ENCODE measurements at places on chromosomes 16 and 17.

- DNase-seq = no peak
Observed at GRCh38 chr16:78659216-78659615, 559.8 kb downstream of the WWOX start.

- no peak for DNase-seq
Observed at GRCh38 chr16:17101646-17102045, 369.1 kb downstream of the XYLT1 start.

- DNase-seq = no peak
Observed at GRCh38 chr16:27428026-27428785, 26.2 kb downstream of the IL21R start.

DNA sequence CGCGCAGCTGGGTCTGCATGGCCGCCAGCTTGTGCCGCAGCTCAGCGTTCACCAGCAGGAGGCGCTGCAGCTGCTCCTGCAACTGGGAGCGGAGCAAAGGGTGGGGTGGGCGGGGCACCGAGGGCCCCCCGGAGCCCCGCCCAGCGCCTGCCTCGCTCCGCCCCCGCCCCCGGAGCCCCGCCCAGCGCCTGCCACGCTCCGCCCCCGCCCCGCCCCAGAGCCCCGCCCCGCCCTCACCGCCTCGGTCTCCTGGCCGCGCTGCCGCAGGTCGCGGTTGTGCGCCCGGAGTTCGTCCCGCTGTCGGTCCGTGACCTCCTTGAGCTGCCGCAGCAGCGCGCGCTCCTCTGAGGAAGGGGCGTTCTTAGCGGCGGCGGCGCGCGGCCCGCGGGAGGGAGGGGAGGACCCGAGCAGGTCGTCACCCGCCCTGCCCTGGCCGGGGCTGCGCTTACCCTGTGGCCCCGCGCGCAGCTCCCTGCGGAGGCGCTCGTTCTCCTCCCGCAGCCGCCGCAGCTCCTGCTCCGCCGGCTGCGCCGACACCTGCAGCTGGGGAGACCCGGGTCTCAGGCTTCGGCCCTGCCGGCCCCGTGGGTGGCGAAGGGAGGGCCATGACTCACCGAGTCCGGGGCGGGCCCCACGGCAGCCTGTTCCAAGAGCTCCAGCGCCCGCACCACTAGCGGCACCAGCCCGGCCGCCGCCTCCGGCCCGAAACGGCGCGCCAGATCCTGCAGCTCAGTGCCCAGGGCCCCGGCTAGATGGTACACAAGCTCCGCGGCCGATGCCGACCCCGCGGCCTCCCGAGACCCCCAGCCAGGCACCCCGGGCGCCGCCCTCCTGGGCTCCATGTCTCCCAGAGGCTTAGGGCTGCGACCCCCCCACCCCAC, 463 bp downstream of the RILP start:
- peak; percentile 86 for DNase-seq

DNA sequence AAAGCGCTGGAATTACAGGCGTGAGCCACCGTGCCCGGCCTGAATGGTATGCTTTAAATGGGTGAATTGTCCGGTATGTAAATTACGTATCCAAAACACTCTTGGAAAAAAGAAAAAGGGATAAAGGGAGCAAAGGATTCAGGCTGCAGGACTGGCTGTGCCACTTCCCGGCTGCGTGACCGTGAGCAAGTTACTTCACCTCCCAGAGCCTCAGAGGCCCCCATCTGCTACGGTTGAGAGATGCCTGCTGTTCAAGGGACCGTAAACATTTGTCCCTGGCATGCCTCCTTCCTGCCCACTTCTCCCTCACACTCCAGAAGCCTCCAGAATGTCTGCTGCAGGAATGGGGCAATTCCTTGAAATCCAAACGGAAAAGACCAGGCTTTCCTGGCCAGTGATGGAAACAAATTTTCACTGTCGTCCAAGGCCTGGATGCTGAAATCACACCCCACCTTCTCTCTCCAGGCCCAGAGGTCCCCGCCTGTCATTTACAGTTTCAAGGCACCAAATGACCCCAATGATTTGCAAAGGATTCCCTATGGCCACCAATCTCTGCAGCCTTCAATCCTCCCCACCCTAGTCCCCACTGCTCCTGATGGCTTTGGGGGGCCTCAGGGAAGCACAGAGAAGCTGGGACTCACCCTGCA, 22.9 kb upstream of the LITAF start:
- DNase-seq = no peak

DNA sequence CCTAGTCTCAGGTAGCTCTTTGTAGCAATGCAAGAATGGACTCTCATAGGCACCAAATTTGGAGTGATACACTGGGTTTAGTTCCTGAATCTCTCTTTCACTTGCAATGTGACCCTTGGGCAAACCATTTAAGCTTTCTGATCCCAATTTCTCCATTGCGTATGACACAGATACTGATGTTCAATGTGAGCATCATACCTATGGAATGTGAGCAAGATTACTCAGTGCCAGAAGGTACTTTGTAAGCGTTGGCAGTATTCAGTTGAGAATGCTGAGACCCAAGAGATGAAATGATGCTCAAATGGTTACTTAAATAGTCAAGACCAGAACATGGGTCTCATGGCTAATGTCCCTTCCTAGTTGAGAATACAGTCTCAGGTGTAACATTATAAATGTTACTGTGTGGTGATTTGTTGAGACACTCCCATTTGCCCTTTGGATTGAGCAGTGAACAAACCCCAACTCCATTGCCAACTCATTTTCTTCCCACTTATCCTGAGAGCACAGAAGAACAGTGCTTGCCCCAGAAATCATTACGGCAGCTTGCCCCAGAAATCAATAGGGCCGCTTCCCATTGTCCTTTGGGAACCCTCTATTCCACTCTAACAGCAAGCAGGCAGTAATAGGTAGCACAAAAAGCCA, 134.1 kb downstream of the SOX9 start:
- DNase-seq = no peak

GRCh38 chr17:2065949-2066400, 11.1 kb downstream of the HIC1 start:
- no peak for DNase-seq

- no peak for DNase-seq
Observed at GRCh38 chr17:34771891-34772290, 189.4 kb downstream of the CCT6B start.

GRCh38 chr16:25823891-25824290, 132.1 kb downstream of the HS3ST4 start:
- DNase-seq = no peak

- DNase-seq = no peak
Observed at GRCh38 chr17:45131616-45132319, 547 bp downstream of the PLCD3 start.

- DNase-seq = no peak
Observed at GRCh38 chr17:62618647-62619416, 8.6 kb upstream of the MRC2 start.

DNA sequence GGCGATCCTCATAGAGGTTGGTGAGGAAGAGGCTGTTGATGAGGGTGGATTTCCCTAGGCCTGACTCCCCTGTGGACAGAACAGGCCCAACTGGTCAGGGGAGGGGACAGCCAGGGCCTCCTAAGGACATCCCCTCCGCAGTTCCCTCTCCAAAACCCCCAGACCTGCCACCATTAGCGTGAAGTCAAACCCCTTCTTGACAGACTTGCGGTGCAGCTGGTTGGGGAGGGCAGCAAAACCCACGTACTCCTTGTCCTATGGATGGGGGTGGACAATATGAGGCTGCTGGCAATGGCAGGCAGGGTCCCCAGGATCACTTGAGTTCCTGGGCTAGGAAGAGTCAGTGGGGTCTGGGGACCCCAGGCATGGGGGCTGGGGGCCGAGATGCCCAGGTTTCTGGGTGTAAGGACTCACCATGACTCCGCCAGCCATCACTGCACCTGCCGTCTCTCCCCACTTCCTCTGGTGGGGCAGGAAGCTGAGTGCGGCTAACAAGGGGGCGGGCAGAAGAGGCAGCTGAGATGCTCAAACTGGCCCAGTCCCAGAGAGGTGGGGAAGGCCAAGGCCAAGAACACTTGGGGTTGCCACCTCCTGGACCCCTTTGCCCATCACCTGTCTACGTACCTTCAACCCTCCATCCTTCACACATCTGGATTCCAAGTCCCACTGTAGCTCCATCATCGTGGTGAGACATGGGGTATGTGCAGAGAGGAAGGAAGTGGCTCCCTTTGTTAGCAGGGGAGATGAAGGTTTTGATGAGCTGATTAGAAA, at the start of gene SEPTIN1:
Gene SEPTIN1, minus strand, starts transcription at position 451 of the 771 bp plus-strand sequence. Its CDS starts 19 bp downstream, at position 432.
- DNase-seq = peak; percentile 81

DNA sequence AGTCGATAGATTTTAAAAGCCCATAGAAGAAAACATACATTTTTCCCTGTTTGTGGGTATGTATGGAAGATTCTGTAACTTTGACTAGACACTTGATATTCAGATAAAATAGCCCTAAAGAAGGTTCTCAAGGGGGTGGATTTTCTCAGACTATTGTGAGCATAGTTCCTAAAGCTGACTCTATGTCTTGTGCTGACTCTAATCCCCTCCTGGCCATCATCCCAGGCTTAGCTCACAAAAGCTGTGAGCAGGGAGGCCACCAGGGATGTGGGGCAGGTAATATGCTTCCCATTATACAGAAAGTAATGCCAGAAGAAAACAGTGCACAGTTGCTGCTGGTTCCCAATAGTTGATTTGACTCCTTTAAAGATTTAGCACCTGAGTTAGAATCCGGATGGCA, 32.0 kb downstream of the CDH13 start:
- no peak for DNase-seq

- no peak for DNase-seq
Observed at GRCh38 chr17:79978548-79978855, 57.2 kb downstream of the TBC1D16 start.

- DNase-seq = no peak
Observed at GRCh38 chr17:59683283-59683682, 23.9 kb downstream of the PTRH2 start.

DNA sequence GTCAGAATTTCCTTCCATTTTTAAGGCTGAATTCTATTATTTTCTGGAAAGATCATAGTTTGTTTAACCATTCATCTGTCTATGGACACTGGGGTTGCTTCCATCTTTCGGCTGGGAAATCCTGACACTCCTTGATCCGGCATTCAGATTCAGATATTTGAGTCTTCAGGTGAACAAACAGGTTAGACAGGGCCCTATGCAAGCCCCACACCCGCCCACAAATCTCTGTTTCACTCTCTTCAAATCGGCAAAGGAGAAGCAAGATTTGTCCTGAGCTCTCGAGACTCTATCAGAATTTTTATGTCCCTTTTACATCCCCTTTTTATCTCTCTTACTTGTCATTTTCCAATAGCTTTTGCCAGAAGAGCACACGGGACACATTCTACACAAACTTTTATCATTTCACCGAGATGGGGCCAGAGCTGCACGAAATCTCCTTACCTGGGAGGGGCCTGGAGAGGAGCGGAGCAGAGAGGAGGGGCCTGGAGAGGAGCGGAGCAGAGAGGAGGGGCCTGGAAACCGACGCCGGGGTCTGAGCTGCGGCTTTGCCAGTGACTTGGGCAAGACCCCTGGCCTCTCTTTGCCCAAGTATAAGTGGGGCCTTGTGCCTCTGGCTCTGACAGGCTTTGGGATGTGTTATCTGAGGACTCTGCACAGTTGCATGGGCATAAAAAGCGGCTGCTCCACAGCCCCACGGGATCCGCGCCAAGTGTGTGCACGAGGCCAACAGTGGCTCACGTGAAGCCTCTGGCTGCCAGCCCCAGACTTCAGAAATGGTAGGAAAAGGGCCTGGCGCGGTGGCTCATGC, 54.3 kb upstream of the RBFOX3 start:
- no peak for DNase-seq

DNA sequence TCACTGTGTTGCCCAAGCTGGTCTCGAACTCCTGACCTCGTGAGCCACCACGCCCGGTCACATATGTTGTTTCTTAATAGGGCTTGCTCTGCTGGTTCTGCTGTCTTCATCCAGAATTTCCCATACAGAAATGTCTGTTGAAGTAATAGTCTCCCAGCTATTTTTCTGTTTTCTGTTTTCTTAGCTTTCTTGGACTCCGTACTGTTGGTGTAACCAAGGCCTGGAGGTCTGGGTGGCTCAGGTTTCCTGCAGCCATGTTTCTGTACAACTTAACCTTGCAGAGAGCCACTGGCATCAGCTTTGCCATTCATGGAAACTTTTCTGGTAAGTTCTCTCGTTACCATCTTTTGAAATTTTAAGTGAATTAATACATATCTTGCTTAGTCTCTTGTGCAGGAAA, 2.8 kb downstream of the SF3B3 start:
- DNase-seq = no peak

GRCh38 chr16:55041540-55042234, 111.0 kb downstream of the IRX5 start:
- DNase-seq = no peak

- DNase-seq = no peak
Observed at GRCh38 chr17:76537288-76537577, 276 bp downstream of the CYGB start.

DNA sequence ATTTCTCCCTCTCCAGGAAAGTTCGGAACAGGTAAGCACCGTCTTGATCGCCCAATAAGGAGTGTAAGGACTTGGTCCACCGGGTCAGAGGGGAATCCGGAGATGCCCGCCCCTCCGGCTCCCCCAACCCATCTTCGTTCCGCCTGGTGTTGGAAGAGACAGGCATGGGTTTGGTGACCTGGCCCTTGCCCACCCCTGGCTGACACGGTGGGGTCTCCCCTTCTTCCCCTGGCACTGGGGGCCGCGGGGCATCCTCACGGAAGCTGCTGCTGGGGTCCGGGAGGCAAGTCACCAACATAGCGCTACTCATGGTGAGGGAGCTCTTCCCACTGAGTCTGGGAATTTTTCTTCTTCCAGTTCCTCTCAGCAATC, 3.2 kb downstream of the AXIN2 start:
- DNase-seq = no peak

DNA sequence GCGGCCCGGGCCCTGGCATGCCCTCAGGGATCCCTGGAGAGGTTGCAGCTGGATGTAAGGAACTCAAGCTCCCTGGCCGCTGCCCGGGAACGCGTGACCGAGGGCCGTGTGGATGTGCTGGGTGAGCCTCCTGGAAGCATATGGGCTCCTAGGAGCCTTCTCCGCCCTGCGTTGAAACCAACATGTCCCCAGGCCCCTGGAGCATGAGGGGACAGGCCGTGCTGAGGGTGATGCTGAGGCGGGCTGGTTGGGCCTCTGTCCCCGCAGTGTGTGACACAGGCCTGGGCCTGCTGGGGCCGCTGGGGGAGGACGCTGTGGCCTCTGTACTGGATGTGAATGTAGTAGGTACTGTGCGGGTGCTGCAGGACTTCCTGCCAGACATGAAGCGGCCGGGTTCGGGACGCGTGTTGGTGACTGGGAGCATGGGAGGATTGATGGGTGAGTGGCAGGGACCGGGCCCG, 5.7 kb upstream of the HSD17B1 start:
- DNase-seq = no peak

DNA sequence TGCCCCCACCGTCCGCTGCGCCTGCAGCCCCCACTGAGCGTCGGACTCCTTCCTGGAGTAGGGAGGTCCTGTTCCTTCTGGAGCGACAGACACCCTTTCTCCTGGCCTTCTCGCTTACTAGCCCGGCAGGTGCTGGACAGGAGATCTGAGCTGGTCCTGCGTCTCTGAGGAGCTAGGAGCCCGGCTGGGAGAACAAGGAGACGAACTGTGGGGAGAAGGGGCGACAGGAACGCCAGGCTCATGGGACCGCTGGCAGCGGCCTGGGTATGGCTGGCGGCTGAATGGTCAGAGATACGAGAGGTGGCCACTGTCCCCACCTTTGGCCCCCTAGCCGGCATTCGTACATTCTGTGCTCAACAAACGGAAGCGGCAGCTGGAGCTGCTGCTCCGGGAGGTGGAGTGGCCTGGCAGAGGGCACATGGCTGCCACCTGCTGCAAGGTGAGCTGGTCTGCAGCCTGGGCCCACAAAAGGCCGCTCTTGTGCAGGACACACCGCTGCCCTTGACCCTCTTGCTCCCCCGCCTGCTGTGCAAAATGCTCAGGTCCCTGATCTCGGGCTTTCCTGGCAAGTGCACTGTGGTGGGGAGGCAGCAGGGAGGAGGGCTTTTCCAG, 2066.7 kb downstream of the TP53TG3F start:
- no peak for DNase-seq

GRCh38 chr16:83273504-83274173, 534.1 kb upstream of the HSBP1 start:
- no peak for DNase-seq

All from stimulated activated CD8-positive, alpha-beta memory T cell treated with anti-CD3 and anti-CD28 coated beads, Interleukin-7, amount 100 ng/mL, for 48 hours (primary cell).